ENCODE measurements at places on chromosomes 7 and 10. TPM values are rescaled to one million over a fixed set of nuclear protein-coding genes. Genes with fewer than 3 reads are reported as not detected.

DNA sequence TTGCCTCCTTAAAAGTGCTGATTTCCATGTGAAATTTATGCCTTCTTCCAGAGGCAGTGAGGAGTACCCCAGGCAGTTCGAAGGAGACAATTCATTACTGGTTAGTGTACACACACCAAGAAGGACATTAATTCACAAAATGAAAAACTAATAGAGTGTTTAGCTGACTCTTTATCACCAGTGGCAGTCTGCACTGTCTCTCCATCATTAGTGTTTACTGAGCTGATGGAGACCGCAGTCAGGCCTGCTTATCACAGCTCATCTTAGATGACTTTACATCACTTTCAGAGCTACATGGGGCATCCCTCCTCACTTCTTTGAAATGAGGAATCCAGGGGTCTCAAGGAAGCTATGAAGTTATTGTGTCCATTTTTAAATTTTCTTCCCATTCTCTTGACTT, 155.5 kb upstream of the LRGUK start:
- DNase-seq, result no peak

GRCh38 chr7:130302649-130303048, 9.7 kb downstream of the CPA4 start:
- no peak for DNase-seq

DNA sequence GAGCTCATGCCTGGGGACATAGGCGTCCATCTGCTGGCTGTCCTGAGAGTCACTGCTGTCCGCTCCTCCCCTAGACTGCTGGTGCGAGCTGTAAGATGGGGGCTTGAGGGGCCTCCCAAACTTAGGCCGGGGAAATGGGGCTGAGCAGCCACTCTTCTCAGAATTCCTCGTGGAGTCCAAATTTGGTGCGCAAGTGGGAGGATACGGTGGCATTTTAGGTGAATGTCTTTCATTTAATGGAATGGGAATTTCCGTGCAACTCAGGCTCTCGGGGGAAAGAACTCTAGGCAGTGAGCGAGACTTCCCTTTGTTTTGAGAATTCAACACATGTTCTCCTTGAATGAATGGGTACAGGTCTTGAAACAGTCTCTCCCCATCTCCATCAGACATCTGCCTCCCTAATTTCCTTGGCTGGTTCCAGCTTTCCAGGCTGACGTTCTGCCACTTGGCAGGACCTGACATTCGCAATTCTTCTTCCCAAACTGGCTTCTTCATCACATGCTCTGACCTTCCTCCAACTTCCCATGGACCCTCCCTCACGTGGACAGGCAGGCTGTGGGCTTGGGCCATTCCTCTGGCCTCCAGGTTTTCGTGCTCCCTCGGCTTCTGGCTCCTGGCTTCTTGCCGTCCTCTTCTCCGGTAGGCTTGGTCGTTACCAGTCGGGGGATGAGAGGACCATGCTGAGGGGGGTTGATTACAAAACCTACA, 30.1 kb downstream of the JCAD start:
- DNase-seq, result no peak

VENTX gene
- not detected for total RNA-seq

DNA sequence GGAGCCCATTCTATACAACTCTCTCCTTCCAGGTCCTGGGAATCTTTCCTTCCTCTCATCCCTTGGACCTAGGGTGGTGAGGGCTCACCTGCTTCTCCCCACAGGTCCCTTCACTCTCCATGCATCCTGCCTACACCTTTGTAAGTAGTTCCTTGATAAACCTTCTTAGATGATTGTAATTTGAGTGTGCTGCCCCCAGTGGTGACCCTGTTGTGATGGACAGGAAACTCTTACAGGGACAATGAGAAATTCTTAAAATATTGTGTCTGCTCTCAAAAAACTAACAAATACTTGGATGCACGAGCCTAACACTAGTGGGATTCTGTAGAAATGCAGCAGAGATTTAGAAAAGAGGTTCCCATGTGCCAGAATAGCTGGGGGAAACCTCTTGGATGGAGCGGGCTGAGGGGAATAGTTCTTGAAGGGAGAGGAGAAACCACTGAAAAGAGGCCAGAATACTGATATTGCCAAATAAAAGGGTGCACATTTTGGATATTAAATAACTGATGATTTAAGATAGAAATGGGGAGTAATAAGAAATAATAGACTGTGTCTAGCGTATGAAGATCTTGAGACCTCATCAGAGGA, 6.7 kb upstream of the PAXIP1 start:
- no peak for DNase-seq

GRCh38 chr10:133141958-133142340, 18.1 kb upstream of the KNDC1 start:
- DNase-seq, result no peak

GRCh38 chr7:133735222-133735621, 391.9 kb upstream of the LRGUK start:
- no peak for DNase-seq

ZNF479 gene
- total RNA-seq, result not detected

GRCh38 chr10:16663444-16663843, 141.8 kb upstream of the C1QL3 start:
- no peak for DNase-seq

GRCh38 chr10:76319661-76320060, 888.2 kb downstream of the LRMDA start:
- no peak for DNase-seq

GRCh38 chr10:72075376-72076115, 12.8 kb downstream of the SPOCK2 start:
- DNase-seq, result no peak

DNA sequence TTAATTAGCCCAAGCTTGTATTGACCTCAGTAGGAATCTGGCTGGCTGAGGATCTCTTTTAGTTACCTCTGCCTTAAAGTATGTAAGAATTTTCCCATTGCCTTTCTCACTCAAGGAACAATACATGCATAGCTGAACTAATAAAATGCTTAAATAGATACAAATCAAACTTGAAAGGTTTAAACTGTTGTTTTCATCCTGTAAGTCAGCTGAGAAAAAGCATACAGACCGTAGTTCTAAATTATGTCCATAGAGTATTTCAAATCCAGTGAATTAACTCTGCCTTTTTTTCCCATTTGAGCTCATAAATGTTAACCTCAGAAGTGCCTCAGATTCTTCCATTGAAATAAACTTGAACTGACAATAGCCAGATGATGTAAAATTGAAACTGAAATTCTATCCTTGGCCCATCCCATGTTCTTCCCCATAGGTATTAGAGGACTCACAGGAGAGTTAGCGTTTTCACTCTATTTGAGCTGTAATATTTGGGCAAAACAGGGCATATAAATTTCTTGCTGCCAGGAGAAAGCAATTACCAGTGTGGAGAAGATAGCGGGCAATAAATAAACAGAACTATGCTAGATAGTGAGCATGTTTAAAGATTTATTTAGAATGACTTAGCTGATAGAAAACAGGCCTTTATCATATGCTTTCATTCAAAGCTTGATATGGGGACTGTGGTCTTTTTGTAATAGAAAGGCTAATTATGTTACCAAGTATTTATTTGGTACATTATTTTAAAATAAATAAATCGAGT, 163.7 kb downstream of the WNT2 start:
- DNase-seq, result no peak

All from kidney epithelial cell (primary cell).